Stimulated activated CD8-positive, alpha-beta memory T cell treated with anti-CD3 and anti-CD28 coated beads, Interleukin-12 subunit alpha, Interleukin-12 subunit beta, amount 100 ng/mL, for 4 hours (primary cell): ENCODE measurements at places on chromosomes 5 and 9.
A peak's percentile ranks its signal among the peaks of the same experiment; 100 is the strongest.

GRCh38 chr5:102788788-102789187 is 33.7 kb downstream of the PAM start:
- no peak for DNase-seq

DNA sequence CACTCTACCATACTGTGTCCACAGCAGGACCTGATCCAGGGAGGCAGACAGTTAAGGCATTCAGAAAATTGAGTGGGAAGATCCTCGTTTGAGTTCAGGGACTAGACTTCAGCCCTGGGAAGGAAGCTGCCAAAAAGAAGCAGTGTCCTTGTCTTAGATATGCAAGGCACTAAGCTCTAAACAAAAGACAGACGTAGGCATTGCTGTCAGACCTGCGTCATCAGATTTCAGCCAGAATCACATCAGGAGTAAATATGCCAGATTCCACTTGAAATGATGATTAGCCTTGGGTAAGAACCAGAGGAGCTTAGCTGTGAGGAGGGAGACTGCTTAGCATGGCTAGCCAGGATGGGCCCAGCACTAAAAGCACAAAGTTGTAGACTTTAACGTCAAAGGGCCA is 56.7 kb downstream of the MAMDC2 start:
- no peak for DNase-seq

DNA sequence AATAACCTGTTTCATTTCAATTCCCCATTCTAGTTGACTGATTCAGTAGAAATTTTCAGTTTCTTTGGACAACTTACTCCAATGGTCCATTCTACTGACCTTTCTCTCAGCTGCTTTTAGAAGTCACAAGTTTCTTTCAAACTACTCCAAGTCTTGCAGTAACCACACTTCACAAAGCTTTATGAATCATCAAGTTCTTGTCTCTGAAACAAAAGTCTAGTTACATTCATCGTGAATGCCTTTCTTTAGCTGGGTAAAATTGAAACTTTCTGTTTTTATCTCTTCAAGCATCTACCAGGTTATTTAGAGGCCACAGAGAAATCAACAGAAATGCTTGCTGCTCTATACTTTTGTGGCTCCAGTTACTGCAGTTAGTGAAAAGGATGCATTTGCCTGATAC is 405.4 kb downstream of the TMEM232 start:
- DNase-seq: no peak

DNA sequence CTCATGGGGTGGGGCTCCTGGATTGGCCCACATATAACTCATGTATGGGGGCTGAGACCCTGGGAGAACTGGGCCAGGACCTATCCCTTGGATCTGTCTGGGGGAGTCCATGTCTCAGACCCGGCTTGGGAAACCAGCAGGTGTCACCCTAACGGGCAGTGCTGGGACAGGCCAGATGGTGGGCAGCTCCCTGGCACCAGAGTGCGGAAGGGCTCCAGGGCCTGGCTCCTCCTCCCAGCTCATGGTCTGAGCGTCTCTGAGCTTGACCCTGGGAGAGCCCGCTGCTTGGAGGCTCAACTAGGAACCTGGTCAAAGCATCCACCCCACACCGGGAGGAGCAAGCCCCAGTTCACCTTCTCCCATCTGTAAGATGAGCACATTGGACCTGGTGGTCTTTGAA is 15.5 kb upstream of the NCS1 start:
- DNase-seq: no peak

GRCh38 chr5:81234299-81234698 is 1.2 kb downstream of the CKMT2 start:
- no peak for DNase-seq

- DNase-seq: no peak
Measured at GRCh38 chr9:93258419-93258817, 74.5 kb downstream of the WNK2 start.

DNA sequence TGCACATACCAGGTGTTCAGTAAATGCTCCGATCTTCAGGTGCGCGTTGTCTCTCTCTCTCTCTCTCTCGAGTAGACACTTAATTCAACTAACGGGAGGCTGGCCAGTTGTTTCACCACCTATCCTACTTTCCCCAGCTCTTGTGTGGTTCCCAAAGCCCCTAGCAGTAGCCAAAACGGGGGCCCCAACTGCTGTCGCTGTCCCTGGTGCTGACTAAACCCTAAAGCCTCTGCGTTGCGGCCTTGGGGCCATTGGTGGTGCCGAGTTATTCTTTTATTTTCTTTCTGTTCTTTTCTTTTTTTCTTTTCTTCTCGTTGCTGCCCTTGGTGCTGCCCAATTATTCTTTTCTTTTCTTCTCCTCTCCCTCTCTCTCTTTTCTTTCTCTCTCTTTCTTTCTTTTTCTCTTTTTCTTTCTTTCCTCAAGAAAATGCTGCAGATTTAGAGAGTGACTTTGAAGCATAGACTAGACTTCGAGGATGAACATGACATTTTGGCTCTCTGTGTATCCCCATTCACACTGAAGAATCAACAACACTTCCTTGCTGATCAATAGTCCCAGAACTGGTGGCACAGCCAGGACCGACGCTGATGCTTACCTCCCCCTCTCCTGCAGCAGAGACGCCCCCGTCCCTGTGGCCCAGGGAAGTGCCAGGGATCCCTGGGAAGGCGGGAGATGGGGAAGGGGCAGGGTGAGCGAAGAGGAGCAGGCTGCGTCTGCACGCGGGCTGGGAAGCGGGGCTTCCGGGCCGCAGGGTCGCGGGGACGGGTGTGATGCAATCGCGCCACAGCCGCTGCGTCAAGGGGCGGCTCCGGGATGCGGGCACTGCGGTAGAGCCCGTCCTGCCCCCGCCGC is at the start of gene FBLL1:
Gene FBLL1 (plus strand): TSS at position 785 of the 853 bp plus-strand sequence. CDS start 200 bp downstream, outside the sequence.
- DNase-seq: no peak

- no peak for DNase-seq
Measured at GRCh38 chr5:130350131-130350530, 445.9 kb downstream of the CHSY3 start.

DNA sequence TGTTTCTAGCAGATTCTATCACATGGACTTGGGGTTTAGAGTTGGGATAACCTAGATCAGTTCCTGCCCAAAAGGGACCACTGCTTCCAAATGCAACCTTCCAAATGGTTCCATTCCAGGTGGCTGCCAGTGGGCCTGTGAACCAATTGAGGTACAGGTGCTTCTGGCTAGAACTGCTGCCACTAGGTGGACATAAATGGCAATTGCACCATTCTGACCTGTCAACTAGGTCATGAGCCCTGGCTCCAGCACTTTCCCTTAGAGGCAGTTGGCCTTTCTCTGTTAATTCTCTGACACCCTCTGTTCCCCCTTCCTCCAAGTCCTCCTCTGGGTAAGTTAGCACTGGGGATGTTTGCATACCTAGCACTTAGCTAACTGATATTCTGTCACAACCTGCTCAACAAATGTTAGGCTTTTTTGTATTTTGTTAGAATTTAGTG is 16.6 kb upstream of the HEMGN start:
- peak; percentile 9 for DNase-seq

GRCh38 chr9:120009856-120010255 is 570.1 kb downstream of the CDK5RAP2 start:
- no peak for DNase-seq

DNA sequence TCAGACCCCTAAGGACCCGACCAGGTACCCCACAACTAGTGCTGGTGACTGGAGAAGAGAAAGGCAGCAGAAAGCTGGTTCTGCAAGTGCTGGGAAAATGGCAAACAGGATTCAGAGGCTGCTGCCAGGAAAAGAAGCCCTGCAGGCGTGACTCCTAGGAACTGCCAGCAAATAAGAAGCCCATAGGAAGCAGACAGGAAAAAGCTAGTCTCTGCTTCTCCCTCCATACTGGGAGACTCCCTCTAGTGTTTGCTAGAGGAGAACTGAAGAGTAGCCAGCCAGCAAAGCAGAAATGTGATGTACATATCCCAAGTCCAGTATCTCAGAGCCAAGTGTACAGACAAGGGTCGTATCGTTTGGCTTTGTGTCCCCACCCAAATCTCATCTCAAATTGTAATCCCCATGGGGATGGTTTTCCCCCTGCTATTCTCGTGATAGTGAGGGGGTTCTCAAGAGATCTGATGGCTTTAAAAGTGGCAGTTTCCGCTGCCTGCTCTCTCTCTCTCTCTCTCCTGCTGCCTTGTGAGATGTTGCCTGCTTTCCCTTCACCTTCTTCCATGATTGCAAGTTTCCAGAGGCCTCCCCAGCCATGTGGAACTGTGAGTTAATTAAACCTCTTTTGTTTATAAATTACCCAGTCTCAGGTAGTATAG is 38.1 kb upstream of the TUSC1 start:
- DNase-seq: no peak

DNA sequence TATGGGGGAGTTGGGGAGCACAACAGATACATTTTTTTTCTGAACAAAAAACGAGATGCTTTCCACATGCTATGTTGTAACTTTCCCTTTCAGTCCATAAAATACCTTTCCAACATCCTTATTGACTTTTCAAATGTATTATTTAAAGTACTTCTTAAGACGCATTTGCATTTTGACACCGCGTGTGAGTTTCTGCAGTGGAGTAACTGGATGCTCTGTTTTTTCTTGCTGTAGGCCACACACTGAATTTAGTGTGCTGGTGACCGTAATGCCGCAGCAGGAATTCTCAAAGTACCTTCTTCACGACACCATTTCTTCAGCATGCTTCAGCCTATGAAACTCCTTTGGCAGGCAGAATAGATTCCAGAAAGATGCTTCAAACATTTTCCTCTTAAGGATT is 14.3 kb upstream of the EPB41L4B start:
- no peak for DNase-seq

DNA sequence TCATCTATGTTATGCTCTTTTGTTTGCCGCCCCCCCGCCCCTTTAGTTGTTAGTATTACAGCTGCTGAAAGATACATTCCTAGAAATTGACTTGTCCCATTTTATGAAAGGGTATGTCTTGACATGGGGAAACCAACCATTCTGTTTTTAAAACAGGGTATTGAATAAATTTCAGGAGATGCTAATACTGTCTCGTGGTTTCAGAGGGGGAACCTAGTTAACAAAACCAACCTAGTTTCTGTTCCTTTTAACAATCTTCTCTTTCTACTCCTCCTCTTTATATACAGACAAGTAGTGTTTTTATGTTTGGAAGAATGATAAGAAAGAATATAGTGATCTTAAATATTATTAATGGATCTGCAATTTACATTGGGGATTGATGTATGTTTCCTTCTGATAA is 3.5 kb downstream of the PIP5K1B start:
- DNase-seq: no peak

- no peak for DNase-seq
Measured at GRCh38 chr5:109374625-109375024, 35.1 kb downstream of the PJA2 start.

- DNase-seq: no peak
Measured at GRCh38 chr9:1538301-1538700, 476.8 kb upstream of the SMARCA2 start.

- DNase-seq: no peak
Measured at GRCh38 chr9:69997524-69997923, 46.1 kb upstream of the MAMDC2 start.

DNA sequence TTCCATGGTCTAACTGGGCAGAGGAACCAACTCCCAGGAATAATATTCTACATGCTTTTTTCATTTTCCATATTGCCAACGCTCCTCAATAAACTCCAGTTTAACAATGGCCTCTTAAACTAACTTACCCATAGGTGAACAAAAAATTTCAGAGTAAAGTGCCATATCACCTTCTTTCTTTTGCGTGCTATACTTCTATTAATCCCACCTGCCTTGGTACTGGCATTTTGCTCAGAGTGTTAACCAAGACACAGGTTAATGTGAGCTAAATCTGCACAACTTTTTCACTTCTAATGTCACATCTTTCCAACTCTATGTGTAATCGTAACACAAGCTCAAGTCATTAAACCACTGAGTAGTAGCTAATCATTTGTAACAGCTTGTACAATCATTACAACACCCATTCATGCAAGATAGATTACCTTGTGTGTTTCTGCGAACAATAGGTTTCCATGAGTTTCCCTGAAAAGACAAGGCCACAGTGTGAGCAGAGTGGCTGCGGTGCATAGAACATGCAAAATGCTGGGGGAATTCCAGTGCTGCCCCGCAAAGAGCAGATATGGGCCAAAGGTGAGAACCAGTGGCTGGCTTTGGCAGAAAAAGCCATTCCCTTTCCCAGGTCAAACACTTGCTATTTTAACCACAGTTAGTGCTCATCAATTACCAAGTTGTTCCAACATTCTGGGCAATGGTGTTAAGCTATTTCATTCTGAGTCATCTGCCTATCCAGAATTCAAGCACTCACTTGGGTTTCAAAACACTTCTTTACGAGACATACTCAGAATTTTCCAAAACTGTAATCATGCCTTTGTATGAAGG is 42.8 kb downstream of the TIMD4 start:
- DNase-seq: peak; percentile 18

GRCh38 chr9:81531511-81531910 is 157.8 kb downstream of the TLE1 start:
- no peak for DNase-seq

DNA sequence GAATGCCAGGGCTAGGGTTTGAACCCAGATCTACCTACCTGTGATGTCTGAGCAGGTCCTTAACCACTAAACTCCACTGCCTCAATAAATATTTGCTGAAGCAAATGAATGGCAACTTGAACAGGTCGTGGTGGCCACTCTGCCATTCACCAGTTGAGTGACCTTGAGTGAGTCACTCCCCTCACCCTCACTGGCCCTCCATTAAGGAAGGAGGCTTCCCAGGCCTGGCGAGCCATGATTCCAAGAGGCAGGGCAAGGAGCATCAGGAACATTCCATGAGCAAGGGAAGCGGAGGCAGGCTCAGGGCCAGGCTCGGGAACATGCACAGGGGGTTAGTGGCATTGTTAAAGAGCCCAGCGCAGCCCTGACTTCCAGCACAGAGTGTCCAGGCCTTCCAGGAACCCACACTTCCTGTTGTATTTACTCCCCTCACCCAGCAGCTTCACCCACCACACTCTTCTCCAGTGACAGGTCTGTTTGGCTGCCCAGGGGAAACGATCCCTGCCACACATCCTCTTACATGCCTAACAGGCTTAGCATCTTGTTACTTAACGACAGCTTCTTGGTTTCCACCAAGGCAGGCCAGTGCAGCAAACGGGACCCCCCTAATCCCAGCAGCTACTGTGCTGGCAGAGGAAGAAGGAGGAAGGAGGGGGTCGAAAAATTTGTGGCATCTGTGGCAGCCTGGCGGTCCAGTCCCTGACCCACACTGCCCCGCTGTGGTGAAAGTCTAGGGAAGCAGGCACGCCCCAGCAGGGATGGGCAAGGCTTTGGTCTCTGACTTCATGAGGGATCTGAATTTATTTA is 43.7 kb upstream of the TTC1 start:
- DNase-seq: no peak

DNA sequence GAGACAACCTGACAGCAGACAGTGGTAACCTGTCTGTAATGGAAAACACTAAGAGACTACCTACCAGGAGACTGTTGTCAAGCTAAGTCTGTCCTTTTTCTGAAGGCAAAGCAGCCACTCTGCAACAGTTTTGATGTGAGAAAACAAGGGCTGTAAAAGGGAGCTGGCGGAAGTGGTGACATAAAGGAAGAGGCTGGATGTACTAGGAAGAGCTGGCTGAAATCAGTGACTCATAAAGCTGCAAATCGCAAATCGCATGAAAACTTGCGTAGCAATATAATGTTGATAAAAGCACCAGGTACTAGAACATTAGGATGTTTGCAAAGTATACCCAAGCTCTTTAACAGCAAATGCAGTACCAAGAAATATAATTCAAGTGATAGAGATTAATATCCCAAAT is 1.4 kb downstream of the NSUN2 start:
- DNase-seq: no peak

- no peak for DNase-seq
Measured at GRCh38 chr9:6218099-6218502, 2.5 kb downstream of the IL33 start.
